ENCODE measurements at places on chromosomes 11 and 22. TPM values are rescaled to one million over a fixed set of nuclear protein-coding genes. Genes with fewer than 3 reads are reported as not detected.

Gene SYNGR1
- total RNA-seq: 2.6 TPM

Gene CARD16
- 18.8 TPM for total RNA-seq

Gene SCARF2
- total RNA-seq: 14.9 TPM

Gene FERMT3
- 22.2 TPM for total RNA-seq

Gene VWCE
- total RNA-seq: 1.6 TPM

Gene MMP7
- 0.97 TPM for total RNA-seq

Gene PANX2
- 0.65 TPM for total RNA-seq

Gene SHISAL1
- total RNA-seq: not detected

Gene IFITM2
- total RNA-seq: 41.9 TPM

Gene MRGPRF
- total RNA-seq: 0.30 TPM

Gene CHKB
- 32.8 TPM for total RNA-seq

Gene KDM4E
- not detected for total RNA-seq

Gene GDPD4
- total RNA-seq: not detected

Gene CASP4
- total RNA-seq: 167 TPM

Gene C22orf31
- not detected for total RNA-seq

Gene RTL10
- 9.4 TPM for total RNA-seq

Gene SCGB1C1
- not detected for total RNA-seq

Gene RCE1
- total RNA-seq: 12.2 TPM

Gene PIK3IP1
- 8.1 TPM for total RNA-seq

Gene CYTH4
- total RNA-seq: not detected

Gene NFRKB
- total RNA-seq: 20.1 TPM

Gene TMEM109
- total RNA-seq: 45.1 TPM

Gene LUZP2
- total RNA-seq: not detected

Gene TECTA
- total RNA-seq: under 0.01 TPM

Gene CYP2D6
- total RNA-seq: not detected

Gene MISFA
- total RNA-seq: 0.65 TPM

Gene NLRP14
- total RNA-seq: 0.15 TPM

Gene CSTPP1
- total RNA-seq: 15.3 TPM

Gene ANO1
- total RNA-seq: 0.15 TPM

Gene CATSPERZ
- total RNA-seq: 0.61 TPM

Gene TRIM21
- 62.8 TPM for total RNA-seq

Gene TMEM191C
- total RNA-seq: 0.61 TPM

Gene MMP8
- total RNA-seq: not detected

Gene SLC22A12
- not detected for total RNA-seq

Gene KCNJ5
- 0.30 TPM for total RNA-seq

Gene APOA1
- not detected for total RNA-seq

Gene IGF2
- total RNA-seq: 1.5 TPM

Gene MAP6
- 0.15 TPM for total RNA-seq

Gene RIC8A
- total RNA-seq: 104 TPM

Gene CXCR5
- not detected for total RNA-seq

Gene OR52I2
- not detected for total RNA-seq

Gene ASCL2
- total RNA-seq: not detected

Gene LARGE2
- total RNA-seq: under 0.01 TPM

Gene DRAP1
- 114 TPM for total RNA-seq

Gene GRM5
- under 0.01 TPM for total RNA-seq

Gene CHCHD10
- total RNA-seq: 1.9 TPM

Gene OLFML1
- total RNA-seq: 2.9 TPM

Gene MS4A3
- total RNA-seq: not detected

Gene BAIAP2L2
- total RNA-seq: not detected

Gene MEN1
- total RNA-seq: 13.0 TPM

Measured in epithelial cell of umbilical artery (primary cell).